ENCODE measurements at places on chromosomes 4 and X.

DNA sequence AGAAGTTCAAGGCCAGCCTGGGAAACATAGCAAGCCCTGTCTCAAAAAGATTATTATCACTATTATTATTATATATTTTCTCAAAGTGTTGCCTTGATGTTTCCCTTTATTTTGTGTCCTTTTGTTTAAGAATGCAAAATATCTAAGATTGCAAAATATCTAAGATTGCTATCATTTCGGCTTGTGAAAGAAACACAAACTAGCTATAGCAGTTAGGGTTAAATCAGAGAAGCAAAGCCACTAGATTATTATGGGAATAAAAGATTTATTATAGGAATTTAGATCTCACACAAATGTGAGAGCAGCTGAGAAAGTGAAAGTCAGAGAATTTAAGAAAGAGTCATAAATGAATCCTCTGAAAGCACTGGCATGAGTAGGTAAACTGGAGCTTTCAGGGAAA is 18.0 kb upstream of the TMEM184C start:
- no peak for DNase-seq

DNA sequence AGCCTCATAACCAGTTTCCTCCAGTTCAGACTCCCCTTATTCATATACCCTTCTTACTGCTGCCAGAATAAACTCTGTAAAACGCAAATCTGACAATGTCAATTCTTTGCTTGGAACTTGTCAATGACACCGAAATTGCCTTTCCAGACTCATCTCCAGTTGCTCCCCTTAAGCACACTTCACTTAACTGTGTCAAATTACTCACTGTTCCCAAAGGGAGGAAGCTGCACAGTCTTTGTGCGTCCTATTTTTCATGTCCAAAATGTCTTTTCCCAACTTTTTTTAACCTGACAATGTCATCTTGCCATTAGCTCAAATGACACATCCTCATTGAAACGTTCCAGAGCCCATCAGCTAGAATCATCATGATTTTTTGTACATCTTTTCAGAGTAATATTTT is 867.3 kb downstream of the RPA4 start:
- DNase-seq = no peak

DNA sequence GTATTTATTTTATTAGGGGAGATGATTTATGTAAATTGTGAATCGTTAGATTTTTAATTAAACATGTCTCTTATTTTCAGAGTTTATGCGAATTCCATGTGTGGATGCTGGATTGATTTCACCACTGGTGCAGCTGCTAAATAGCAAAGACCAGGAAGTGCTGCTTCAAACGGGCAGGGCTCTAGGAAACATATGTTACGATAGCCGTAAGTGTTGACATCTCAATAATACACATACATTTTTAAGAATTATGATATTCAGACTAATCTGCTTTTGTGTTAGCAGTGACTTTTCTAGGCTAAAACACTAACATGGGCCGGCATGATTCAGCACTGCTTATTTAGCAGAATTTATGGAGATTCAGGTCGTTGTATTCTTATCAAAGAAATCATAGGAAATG is 91.2 kb downstream of the RAP1GDS1 start:
- no peak for DNase-seq

GRCh38 chr4:10783351-10783750 is 98.8 kb upstream of the CLNK start:
- no peak for DNase-seq

GRCh38 chr4:134740290-134740689 is 538.7 kb upstream of the PABPC4L start:
- no peak for DNase-seq

GRCh38 chrX:46710927-46711623 is 47.8 kb downstream of the SLC9A7 start:
- DNase-seq = no peak

- no peak for DNase-seq
Observed at GRCh38 chr4:113759696-113760093, 1.8 kb downstream of the CAMK2D start.

DNA sequence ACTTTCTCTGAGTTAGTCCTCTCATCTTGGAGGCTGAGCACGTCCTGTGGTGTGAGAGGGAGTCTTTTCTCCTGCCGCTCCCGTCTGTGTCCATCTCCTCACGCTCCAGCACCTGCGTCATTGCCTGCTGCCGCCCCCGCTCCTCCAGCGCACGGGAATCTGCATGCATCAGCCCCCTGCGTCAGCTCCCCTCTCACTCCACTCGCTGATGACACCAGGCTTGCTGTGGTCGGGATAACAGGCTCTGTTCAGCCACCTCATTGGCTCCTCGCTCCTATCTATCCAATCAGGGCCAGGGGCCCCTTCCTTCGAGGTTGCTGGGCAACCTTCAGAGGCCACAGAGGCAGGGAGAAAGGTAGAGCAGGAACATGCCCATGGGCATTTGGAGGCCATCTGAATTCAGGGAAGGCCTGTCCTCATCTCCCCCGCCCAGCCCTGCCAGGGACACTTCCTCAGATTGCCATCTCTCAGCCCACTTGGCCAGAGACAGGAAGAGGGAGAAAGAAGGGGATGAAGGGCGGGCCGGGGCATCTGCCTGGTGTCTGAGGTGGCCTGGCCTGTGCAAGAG is 9.3 kb downstream of the ZNF185 start:
- no peak for DNase-seq
